ENCODE measurements at places on chromosomes 12 and 14.

DNA sequence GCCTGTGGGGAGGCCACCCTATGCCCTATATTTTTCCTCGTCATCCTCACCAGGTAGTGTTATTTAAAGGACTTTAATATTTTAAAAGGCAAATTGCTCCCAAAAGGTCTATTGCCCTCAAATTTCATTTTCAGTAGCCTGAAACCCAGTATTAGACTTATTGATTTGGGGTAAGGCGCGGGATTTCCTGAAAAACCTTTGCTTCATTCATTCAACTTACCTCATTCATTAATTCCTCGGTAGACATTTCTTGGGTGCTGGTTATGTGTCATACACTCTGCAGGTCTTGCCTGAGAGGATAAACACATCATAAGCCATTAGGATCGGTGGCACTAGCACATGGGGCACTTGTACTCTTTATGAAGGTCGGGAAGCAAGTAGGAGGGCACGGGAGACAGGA, 99.2 kb downstream of the ARF6 start:
- DNase-seq: no peak

DNA sequence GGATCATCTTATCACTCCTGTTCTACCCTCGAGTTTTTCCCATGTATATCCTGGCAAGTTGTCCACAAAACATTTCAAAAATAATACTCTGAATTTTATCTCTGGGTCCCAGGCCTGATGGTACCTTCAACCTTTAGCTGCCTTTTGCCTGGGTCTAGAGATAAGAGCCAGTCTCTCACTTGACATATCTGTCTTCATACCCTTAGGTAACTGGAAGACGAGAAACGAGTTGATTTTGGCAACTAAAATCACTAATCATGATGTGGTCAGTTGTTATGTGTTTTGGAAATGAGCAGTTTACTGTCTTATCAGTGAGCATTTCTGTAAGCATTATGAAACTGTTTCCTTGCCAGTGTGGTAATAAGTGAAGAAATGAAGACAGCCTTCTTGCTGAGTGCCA, 6.3 kb downstream of the RNF10 start:
- DNase-seq: no peak

DNA sequence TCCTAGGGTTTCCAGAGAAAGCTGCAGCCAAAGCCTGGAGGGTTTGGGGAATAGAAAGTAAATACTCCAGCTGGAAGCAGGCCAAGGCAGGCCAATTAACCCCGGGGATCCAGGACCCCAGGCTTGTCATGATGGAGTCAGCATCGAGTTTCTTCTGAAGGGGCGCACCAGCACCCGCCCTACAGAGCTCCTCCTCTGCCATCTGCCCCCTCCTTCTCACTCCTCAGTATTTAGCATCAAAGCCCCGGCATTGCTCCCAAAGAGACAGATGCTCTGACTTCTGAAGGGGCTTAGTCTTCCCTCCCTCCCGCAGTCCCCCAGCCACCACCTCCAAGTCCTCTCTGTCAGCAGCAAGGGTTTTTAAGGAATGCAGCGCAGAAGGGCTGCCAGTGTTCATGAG, 285.1 kb upstream of the NOS1 start:
- no peak for DNase-seq

DNA sequence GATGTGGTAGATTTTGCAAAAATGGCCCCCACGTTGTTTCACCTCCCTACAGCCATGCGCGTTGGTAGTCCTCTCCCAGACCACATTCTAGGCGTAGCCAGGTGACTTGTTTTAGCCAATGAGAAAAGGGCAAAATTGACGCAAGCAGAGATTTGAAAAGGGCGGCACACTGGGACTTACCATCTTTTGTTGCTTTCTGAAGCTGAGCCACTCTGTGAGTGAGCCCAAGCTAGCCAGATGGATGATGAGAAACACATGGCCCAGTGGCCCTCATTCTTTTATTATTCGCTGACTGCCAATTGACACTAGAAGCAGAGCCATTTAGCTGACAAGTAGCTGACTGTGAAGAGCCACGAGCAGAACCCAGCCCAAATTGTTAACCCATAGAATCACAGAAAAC, 142.0 kb upstream of the GZMB start:
- no peak for DNase-seq

DNA sequence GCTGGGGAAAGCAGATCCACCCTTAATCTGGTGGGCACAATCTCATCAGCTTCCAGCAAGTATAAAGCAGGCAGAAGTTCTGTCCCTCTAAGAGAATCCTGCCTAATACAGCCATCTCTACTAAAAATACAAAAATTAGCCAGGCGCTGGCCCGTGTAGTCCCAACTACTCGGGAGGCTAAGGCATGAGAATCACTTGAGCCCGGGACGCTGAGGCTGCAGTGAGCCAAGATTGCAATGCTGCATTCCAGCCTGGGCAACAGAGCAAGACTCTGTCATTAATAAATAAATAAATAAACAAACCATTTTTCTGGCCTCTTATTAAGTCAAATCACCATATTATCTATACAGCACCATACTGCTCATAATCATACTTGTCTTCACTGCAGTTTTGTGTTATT, 111.2 kb downstream of the MED13L start:
- no peak for DNase-seq

DNA sequence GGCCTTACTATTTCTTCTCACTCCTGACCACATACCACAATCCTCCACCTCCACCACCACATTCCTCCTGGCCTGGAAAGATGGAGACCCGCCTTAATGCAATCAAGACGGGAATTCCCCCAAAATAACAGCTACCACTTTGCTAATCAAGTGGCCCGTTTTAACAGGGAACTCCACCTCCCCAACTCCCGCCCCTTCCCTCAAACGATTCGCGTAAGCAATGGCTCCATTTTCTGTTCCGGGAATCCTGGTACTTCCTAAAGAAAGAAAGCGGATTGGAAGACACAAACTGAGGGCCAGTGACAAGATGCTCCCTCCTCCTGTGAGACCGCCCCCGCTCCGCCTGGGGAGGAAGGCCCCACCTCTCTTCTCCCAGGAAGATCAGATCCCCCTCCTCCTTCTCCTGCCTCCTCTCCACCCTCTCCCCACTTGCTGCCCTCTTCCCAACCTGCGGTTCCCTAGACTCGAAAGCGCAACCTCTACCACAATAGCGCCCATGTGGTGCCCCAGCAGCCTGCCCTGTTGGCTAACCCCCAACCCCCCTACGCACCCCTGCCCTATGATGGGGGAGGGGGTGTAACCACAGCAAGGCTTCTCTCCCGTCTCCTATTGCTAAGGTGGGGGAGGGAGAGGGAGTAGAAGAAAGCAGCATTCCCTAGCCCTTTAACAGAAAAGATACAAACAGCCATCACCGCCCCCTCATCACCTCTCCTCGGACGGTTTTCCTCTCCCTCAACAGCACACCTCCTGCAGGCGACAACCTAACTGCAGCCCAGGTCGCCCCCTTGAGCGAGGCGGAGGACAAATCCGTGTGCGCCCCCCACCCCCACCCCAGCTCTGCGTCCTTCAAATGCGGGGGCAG, 777 bp downstream of the ARF3 start:
- DNase-seq: no peak

- no peak for DNase-seq
These were observed 308.1 kb downstream of the RPAP3 start for GRCh38 chr12:47397664-47398281.

DNA sequence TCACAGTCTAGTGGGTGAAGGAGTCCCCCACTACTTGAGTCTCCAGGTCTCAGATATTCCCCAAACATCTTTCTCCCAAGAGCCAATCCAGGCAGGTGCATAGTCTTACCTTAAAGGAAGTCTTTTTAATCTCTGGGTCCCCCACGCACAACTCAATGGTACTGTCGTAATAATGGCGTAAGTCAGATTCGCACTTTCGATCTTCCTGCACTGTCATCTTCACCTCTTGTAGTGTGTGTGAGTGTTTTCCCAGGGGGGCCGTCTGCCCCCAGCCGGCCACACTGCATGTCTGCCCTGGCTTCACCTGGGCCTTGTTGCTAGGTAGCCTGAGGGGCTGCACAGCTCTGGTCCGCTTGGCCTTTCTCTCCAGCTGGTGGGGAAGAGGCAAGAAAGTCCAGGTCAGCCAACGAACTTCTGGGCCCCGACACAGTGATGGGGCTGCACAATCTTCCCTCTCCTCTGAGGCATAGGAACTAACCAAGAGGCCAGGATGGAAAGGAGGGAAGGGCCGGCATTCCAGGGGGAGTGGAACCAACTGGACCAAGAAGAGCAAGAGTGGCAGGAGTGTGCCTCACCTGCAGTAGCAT, 2.1 kb downstream of the GZMB start:
- DNase-seq: no peak

DNA sequence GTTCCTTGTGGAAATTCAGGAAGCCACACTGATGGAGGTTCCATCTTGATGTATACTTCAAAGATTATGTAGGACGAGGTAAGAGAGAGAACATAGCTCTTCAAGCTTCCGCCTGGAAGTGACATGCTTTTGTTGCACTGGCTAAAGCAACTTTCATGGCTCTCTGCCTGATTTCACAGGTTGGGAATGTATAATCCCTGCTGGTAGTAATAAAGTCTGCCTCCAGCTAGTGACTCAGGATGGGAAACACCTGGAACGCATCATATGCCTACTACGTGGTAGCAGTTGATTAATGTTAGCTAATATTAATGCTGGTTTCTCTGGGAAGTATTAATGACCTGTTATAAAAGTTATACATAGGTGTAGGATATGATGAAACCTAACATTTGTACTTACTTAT, 71.1 kb downstream of the PELI2 start:
- no peak for DNase-seq

DNA sequence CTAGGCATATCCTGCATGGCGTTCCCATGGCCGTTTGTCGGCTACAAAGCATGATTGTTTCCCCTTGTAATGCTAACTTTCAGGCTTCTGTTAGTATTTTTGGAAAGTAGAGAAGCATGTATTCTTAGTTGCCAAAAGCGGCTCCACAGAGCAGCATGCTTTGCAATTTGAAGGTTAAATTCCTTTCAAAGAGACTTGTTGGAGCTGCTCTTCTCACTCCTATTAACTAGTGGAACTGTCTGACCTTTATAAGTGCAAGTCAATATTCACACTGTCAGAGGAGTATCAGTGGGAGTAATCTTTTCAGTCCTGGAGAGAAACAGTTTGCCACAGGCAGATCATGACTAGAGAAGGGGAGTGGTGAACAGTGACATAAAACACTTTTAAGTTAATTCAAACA, 656.1 kb upstream of the NOVA1 start:
- no peak for DNase-seq

DNA sequence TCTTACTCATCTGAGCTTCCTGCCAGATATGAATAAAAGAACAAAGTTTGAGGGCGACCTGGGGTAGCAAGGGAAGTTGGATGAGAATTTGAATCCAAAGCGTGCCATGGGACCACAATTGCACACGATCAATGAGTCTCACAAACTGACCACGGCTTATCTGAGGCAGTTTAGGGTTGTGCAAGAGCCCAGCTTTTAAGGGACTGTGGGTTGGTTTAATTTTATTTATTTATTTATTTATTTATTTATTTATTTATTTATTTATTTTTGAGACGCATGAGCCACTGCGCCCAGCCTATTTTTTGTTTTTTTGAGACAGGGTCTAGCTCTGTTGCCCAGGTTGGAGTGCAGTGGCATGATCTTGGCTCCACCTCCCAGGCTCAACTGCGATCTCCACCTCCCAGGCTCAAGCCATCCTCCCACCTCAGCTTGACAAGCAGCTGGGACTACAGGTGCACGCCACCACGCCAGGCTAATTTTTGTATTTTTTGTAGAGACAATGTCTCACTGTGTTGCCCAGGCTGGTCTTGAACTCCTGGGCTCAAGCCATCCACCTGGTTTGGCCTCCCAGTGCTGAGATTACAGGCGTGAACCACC, 1.1 kb downstream of the AMDHD1 start:
- DNase-seq: no peak
